NCI-H345 (cell line): ENCODE measurements at places on chromosomes 16 and 17.

DNA sequence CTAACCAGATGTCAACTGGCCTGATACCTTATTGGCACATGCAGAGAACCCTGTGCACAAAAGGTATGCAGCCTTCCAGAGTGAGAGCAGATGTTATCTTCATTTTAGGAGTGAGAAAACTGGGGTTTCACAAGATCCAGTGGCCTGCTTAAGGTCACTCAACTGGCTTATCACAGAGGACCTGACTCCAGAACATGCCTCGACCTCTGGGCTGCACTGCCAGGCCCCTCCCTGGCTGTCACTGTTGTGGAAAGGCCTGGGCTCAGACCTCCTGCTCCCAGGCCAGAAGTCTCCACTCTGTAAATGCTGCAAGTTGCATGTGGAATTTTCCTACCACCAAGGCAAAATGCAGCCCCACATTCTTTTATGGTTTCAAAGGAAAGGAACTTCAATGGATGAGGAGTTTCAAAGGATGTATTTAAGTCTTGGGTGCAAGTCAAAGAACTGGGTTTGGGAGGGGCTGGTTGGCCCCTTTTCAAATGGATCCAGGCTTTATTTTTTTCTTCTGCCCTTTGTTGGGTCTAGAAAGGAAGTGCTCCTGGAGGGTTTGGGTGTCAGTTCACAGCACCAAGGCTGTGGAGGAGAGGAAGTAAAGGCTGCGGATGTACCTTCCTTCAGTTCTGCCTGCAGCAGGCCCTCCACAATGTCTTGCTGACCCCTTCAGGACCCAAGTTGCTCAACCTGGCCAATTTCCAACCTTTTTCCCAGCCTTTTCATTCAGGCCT lies 30.4 kb upstream of the SMPD3 start:
- no peak for DNase-seq

DNA sequence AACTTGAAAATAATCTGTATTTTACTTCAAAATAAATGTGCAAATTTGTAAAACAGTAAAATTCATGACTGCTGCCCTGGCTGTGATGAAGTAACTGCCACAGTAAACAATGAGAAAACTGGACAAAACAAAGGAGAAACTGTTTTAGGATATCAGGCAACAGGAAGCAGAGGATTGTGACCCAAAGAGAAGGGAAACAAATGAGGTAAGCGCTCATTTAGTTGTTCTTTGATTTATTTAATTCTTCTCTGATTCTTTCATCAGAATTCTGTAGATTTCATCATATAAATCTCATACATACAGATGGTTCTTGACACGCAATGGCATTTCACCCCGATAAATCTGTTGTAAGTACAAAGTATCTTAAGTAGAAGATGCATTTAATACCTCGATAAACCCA lies 198.1 kb upstream of the AXIN2 start:
- no peak for DNase-seq

GRCh38 chr16:1781758-1782407 lies 488 bp downstream of the SPSB3 start:
- DNase-seq: no peak

GRCh38 chr17:45225964-45226530 lies 4.4 kb downstream of the FMNL1 start:
- DNase-seq: no peak

DNA sequence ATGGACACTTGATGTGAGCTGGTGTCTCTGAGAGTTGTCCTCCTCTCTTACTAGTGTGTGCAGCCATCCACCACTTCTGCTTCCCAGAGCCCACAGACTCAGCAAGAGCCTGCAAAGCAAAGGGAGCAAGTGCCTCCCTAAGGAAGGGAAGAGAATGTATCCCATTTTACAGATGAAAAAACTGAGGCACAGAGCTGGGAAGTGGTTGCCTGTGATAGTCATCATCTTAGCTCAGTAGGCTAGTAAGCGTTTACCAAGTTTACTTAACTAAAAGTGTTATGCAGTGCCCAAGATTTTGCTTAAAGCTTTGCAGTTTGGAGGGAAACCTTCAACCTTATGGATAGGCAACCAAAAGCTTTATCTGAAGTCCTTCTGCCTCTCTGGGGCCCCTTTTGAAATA lies 23.0 kb upstream of the EFCAB13 start:
- no peak for DNase-seq

- no peak for DNase-seq
Measured at GRCh38 chr16:66318505-66318904, 48.0 kb upstream of the CDH5 start.

DNA sequence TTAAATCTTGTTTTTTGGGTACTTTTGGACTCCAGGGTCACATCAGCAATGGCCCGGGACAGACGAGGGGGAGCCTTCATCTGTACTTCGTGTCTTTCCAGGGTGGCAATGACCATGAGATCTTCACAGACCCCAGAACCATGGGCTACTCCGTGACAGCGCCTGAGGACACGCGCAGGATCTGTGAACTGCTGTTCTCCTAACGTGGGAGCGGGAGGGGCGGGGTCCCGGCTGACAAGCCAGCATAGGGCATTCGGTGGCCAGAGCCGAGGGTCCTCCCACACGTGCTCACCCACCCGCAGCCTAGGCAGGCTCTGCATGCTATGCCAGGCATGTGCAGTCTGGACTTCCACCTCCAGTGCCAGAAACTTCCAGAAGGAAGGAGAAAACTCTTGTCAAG lies 21.2 kb downstream of the CARHSP1 start:
- no peak for DNase-seq

- DNase-seq: no peak
Measured at GRCh38 chr17:2943981-2944380, 119.4 kb downstream of the OR1D5 start.

DNA sequence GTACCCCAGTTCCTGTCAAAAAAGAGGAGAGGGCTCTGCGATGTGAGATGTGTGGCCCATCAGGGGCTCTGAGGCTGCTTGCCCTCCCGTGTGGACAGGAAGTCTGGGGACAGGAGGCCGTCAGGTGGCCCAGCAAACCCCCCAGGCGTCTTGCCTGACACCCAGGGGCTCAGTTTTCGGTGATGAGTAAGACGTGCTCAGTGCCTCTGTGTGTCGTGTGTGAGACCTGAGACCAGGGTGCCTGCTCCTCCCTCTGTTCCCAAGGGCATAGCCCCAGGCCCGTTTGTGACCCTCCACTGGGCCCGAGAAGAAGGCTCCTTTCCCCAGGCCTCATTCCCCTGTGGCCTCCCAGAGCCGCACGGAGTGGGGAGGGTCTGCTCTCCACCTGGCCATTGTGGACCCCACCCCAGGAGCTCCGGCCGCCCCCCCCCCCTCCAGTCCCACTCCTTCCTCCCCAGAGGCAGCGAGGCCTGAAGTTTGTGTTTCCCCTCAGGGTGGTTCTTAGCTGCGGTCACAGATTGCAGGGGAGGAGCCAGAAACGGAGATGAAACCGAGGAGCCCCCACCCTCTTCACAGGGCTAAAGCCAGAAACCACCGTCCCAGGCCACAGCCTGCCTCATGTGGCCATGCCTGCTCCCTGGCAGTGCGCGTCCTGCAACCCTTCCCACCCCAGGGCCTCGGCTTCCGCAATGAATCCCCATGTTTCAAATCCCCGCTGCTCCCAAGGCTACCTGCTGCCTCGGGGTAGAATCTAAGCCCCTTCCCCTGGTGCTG lies 4.9 kb upstream of the ACTG1 start:
- DNase-seq: no peak

GRCh38 chr17:37502009-37502936 lies 12.6 kb downstream of the DUSP14 start:
- DNase-seq: no peak

GRCh38 chr16:53611179-53611696 lies 92.4 kb downstream of the RPGRIP1L start:
- DNase-seq: no peak

DNA sequence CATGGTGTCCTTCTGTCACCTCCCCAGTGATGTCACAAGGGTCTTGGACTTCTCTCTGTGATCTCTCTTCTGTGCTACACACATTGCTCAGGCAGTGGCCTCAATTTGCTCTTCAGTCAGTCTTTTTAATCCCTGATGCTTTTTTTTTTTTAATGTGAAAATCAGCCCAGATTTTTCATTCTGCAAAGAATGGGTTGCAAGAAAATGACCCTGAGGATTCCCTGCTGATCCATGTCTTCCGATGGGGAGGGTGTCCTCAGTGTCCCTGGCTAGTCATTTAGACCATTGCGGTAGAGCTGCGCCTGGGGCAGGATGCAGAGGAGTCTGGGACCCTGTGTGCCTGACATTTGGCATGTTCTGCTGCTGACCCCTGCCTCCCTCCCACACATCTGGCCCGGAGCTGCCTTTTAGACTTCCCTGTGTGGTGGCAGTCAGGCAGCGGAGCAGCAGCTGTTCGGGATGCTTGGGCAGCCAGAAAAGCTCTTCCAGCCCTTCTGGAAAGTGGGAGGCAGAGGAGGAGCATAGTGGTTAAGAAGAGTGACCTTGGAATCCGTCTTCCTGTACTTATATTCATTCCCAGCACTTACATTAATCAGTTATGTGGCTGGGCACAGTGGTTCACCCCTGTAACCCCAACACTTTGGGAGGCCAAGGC lies 12.3 kb downstream of the GPT2 start:
- no peak for DNase-seq

DNA sequence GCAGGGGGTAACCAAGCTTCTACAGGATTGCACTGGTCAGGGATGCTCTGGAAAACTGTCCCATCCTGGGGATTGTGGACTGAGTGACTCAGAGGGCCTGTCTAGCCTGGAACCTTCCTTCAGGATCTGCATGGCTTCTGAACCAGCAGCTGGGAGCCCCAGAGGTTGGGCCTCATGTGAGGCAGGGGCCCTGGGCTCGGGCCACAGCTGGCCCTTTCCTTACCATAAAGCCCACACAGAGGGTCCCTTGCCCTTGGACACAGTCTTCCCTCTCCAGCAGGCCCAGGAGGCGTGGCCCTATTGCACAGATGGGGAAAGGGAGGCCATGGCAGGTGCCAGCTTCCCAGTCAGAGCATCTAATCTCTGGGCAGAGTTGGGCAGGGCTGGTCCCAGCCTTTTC lies 30.5 kb downstream of the ADCY7 start:
- no peak for DNase-seq

GRCh38 chr17:43388359-43389045 lies 10.3 kb upstream of the ARL4D start:
- peak; percentile 95 for DNase-seq

DNA sequence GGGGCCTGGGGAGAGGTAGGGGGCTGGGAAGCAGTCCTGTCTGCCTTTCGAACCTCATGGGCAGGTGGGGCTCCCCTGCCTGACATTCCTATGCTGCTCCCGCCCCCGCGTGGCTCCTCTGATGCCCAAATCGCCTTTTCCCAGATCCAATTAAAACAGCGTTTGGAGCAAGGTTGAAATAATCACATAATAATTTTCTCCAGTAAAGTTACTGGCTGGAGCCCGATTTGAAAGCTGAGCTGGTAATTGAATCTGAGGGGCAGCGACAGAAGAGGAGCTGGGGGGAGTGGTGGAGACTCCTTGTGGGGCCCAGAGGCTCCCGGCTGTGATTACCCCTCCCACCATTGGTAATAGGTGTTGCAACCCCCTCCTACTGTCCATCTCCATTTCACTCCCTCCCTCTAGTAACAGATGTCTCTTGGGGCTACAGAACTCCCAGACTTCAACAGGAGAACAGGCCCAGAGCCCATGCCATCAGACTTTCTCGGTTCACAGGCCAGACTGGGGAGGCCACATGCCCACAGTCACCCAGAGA lies 38.9 kb upstream of the C1QL1 start:
- DNase-seq: no peak

DNA sequence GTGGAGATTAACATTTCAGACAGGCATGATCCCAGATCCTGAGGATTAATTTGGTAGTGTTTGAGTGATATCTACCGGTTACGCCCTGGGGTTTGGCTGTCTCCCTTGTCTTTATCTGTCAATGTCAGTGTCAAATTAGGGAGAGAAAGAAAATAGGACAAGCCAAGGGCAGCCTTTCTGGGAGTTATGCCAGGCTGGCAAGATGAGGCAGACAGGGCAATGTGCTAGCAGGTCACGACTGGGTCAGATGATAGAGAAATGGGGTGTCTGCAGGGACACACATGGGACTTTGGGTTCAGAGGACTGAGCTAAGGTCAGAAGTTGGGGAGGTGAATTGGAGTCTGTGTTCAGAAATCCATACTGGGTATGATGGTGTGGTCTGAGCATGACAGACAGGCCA lies 27.4 kb upstream of the LYRM9 start:
- DNase-seq: no peak

GRCh38 chr17:78596871-78597764 lies 19.9 kb upstream of the DNAH17 start:
- no peak for DNase-seq

- DNase-seq: no peak
Measured at GRCh38 chr17:10907370-10907769, 69.5 kb upstream of the PIRT start.

DNA sequence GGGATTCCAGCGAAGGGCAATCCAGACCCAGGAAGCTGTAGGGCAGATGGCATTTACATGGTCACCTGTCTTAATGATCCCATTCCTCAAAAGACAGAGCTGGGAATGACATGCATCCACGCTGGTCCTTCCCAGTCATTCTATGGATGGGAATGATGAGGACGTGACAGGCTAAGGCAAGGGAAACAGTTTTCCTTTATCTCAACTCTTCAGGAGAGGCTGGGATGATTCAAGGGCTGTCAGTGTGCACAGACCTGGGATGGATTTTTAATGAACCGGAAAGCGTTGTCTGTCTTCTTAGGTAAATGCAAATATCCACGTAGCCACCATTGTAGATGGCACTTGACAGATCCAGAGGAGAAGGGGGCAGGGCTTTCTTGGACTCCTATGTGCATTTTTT lies 483.2 kb upstream of the EEF2KMT start:
- no peak for DNase-seq

DNA sequence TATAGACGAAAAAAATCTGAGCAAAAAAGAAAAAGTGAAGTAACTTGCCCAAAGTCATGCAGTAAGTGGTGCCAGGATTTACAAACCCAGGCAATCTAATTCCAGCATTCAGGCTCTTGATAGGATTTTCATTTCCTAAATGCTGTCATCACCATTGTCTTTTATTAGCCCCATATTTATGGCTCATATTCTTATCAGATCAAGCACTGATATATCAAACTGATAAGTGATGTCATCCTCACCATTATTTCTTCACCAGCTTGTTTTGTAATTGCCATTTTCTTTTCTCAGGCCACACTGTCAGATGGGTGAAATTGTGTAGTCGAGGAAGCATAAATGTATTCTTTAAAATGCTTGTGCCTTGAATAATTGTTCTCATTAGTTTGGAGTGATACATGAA lies 1.3 kb downstream of the RAD51C start:
- no peak for DNase-seq

DNA sequence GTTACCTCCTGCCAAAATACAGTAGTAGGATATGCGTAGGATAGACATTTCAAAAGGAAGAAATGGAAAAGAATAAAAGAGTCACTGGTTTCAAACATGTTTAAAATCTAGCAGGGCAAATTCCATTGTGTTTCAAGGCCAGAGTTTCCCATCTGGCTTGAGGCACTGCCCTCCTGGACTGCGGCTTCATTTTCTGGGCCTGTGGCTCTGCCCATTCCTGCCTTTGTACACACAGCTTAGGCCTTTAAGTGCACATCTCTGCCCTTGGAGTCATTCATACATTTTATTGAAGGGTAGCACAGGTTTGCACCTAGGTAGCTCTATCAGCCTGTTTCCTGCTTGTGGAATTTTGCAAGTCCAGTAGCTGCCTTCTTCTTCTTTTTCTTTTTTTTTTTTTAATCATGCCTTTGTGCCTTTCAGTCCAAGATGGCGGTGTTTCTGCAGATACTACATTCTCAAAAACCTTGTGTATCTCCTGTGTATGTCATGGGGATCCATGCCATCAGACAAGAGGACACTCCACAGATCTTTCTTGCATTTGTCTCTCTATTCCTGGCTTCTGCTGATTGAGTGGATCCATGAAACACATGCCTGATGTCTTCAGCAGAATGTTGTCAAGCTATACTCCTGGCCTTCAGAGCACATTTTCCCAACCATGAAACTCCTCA lies 282.9 kb downstream of the BCAS3 start:
- DNase-seq: no peak
